ENCODE measurements at places on chromosomes 2 and 18.

DNA sequence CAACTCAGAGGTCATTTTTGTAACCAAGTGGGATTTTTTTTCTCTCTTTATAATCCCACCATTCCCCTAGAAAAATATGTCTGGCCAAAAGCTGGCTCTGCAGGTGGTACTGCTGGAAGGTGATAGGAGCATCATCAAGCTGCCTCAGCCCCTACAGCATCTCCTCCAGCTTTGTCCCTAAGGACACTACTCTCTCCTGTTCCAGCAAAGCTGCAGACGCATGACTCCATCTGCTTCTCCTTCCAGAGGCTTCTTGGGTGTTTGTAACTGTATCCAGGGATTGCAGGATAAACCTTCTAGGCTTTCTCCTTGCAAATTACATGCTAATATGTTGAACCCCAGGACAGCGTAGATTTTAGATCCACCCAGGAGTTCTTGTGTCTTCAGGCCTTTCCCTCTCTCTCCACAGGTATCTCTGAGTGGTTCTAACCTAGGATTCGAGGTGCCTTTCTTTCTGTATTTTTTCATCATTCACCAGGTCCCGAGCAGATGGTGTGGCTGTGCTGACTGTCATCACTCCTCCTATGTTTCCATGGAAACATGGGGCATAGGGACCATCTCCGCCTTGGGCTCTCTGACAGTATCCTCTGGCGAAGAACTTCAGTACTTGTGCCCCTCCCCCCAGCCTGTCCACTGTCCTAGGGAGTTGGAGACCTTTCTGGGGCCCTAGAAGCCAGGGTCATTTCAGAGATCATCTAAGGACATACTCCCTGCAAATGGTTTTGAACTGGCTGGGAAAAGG lies 34.3 kb downstream of the AFF3 start:
- DNase-seq, result no peak

GRCh38 chr18:44098551-44099098 lies 582.1 kb upstream of the SETBP1 start:
- peak; percentile 37 for DNase-seq

GRCh38 chr2:3024401-3024935 lies 353.1 kb downstream of the EIPR1 start:
- no peak for DNase-seq

DNA sequence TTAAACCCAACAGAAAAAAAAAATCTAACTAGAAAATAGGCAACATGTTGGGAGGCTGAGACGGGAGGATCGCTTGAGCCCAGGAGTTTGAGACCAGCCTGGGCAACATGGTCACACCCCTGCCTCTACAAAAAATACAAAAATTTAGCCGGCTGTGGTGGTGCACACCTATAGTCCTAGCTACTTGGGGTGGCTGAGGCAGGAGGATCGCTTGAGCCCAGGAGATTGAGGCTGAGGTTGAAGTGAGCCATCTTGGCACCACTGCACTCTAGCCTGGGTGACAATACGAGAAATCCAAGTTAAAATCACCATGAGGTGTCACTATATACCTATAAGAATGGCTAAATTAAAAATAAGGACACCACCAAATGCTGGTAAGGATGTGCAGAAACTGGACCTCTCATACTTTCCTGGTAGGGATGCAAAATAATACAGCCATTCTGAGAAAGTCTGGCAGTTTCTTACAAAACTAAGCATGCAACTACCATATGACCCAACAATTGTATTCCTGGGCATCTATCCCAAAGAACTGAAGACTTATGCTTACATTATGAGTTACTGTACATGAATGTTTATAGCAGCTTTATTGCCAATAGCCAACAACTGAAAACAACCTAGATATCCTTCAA lies 2.2 kb downstream of the SEPTIN10 start:
- DNase-seq, result peak; percentile 8

DNA sequence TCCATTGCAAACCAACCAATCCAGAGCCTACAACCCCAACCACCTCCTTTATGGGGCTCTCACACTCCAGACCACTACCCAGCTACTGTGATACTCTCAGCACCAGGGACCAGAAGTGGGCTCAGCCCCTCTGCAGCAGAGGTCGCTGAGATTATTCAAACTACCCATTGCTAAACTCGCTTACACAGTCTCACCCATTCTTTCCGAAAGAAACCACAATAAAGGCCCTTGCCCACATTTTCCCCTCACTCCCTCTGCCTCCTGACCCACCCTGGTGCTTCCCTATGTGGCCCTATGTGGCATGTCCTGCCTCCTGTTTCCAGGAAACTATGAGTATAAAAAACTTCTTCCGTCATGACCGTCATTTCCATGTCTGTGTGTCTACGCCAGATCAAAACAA lies 10.7 kb downstream of the TEX51 start:
- no peak for DNase-seq
